NCI-H1092 (cell line): ENCODE measurements at places on chromosomes 1 and 21.

DNA sequence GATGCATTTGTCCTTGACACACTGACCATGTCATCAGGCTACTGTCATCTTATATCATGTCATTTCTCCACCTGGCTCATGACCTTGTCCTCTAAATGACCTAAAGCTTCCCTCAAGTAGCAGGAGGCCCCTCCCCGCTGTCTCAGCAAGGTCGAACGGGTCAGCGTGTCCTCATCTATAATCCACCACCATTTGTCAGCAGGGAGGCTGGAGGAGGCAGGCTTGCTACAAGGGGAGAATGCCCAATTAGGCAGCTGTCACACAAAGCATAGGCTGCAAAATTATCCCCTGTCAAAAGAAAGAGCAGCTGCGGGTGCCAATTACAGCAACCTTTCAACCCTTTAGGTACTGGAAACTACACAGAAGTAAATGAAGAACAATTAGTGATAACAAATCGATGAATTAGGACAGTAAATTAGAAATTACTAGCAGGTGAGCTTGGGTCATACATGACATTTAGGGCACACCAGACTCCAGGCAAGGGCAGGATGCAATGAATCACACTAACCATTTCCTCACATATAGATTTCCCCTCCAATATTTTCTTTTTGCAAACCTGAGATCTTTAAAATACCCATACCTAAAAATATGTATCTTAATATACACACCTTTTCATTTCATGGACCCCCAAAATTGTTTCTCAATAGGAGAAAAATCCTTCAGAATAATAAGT, 61.2 kb downstream of the NRIP1 start:
- peak; percentile 71 for DNase-seq

GRCh38 chr1:95437781-95438180, 203.8 kb downstream of the RWDD3 start:
- no peak for DNase-seq

DNA sequence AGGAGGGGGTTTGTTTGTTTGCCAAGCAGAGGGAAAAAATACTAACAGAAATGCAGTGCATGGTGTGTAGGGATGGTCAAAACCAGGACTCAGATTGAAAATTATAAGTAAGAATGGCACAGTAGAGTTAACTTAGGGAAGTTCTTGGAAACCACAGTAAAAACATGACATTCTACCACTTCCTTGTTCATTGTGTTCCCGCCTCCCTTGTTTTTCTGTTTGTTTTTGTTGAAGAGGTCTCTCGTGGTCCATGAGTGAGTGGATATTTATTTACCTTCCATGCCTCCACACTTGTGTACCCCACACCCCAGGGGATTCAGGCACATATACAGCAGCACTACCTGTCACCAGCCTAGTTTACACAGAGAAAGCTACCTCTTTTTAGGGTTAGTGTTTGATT, 69.6 kb downstream of the OLFML2B start:
- no peak for DNase-seq

DNA sequence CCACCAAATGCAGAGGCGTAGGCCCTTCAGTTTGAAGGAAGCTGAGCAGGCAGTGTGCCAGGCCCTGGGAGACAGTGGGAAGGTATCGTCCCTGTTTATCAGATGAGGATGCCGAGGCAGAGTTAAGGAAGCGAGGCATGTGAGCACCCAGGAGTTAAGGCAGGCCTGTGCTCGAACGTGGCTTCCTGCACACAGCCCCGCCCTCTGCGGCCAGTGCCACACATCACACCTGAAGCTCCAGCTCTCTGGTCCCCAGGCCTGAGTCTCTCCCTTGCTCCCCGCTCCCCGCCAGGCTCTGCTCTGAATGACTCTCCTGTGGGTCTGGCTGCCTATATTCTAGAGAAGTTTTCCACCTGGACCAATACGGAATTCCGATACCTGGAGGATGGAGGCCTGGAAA, 32.1 kb downstream of the EPHX1 start:
- DNase-seq = no peak

- no peak for DNase-seq
These were observed 36.7 kb upstream of the TLR5 start for GRCh38 chr1:223179786-223180185.

- DNase-seq = no peak
These were observed 183.2 kb downstream of the TRABD2B start for GRCh38 chr1:47813970-47814369.

DNA sequence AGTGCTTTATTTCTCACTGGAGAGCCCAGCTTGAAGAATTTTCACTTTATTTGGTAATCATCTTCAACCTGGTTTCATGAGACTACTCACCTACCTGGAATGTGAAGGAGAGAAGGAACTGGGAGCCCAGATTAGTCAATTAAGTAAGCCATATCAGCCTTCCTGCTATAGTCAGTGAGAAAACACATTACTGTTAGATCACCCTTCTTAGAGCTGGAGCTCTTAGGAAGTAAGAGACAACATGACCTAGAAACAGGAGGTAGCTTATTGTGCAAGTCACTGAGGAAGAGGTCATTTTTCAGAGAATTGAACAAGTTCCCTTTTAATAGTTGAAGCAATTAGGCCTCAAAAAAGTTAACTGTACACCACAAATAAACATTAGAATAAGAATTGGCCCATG, 49.2 kb upstream of the TEKT2 start:
- no peak for DNase-seq

DNA sequence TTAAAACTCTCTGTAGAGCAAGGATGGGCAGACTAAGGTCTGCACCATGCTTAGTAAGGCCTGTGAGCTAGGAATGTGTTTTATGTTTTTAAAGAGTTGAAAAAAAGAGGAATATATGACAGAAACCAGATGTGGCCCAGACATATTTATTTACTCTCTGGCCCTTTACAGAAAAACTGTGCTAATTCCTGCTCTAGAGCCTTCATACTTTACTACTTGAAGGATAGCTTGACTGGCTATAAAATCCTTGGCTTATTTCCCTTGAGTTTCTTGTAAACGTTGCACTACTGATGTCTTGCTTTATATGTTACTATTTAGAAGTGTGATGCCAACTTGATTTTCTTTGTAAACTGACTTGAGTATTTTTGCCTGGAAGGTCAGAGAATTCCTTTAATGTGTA, 33.5 kb downstream of the CTBS start:
- DNase-seq = no peak

DNA sequence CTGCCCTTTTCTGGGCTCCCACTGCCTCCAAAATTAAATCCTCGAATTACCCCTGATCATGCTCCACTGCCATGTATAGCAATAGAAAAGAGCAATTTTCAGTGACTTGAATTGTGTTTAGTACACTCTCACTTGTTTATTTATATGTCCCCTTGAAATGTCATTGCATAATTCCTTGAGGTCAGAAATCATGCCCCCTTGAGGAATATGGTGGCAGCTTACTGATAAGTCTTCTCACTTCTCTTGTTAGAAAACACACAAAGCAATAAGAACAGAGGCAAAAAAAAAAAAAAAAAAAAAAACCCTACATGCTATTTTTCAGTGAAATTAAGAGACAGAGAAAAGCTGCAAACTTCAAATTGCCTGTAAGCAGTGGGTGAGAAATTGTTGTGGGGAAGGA, 37.5 kb downstream of the GPR88 start:
- DNase-seq = no peak
